ENCODE measurements at places on chromosomes 4 and X.

GRCh38 chr4:113146876-113147358 lies 97.5 kb downstream of the ANK2 start:
- peak; percentile 28 for DNase-seq

DNA sequence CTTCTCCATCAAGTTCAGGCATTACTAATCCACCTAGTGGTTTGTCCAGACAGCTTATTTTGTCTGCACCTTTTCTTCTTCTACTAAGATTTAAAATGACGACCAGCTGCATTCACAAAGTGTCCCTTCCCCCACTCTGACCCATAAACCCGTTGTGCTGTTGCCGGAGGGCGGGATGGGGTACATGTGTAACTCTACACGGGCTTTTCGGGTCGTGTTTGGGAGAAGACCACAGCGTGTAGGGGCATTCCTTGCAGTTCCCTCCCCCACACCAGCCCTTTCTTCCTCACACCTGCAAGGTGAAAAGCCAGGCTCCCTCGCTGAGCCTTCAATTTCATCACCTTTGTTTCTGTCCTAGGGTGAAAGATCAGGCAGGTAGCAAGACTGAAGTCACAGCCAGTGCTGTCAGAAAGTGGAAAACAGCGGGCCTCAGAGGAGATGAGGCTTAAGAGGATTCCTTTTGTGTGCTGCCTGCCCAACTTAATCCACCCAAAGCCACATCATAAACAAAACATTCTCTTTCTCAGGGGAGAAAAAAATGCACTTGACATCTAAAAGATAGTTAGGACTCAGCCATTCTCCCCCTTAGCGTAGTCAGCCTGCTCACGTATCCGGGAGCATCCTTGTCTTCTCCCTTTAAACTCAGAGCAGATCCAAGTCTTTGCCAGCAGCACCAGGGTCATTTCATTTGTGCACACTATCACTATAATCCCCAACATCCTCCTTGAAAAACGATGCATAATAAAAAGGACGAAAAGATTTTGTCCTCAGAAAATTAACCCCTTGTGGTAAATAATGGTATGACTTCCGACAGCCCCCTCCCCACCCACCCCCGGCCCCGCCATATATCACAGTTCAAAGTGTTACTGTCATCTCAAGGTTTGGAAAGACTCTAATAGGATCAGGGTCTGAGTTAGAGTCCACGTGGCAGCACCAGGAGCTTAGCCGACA lies 599.0 kb downstream of the RAB28 start:
- DNase-seq, result no peak

DNA sequence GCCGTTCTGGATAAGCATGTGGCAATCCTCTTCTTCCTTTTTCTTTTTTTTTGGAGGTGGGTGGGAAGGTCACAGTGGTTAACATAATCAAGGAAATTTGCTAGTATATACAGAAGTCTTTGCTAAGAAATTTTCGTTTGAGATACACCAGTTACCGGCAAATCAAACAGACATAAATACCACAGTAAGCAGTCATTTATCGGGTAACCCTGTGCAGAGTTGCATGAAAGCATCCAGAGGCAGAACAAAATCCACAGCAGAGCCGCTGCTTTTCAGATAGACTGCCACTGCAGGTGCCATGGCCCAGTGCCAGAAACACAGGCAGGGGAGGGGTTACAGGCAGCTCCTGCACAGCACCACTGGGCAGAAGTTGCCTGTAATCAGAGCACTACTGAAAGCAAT lies 179.1 kb upstream of the MAB21L2 start:
- peak; percentile 36 for DNase-seq

DNA sequence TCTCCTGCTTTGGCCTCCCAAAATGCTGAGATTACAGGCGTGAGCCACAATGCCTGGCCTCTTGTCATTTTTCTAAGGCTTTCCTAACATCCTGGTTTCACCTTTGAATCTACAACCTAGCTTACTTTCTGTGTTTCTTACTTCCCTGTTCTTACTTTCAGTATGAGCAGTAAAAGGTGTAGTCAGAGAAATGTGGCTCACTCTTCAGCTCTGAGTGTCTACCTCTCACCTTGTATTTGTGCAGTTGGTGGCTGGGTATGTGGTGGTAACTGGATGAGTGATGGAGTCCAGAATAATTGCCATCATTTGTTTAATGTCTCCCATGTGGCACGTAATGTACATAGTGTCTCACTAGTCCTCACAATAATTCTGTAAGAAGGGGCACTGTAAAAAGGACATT lies 19.1 kb upstream of the CXCL11 start:
- no peak for DNase-seq

GRCh38 chrX:153853180-153853901 lies 23.0 kb upstream of the PDZD4 start:
- no peak for DNase-seq

DNA sequence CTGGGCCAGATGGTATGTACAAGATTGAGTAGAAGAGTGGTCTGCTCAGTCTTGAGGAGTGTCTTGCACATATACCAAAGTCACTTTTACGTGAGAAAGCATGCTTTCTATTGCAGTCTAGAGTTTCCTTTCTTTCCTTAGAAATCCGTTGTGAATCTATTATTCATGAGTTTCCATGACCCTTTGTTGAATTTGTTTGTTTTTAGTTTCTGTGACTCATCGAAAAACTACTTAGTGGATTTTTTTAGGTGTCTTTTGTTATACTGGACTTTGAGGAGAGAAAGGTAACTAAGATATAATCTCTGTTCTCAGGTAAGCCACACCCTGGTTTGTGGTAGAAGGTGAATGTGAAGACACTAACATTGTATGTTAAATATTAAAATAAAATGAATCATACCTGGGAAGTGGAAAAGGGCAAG lies 23.0 kb downstream of the GALNT7 start:
- DNase-seq, result peak; percentile 50

Data from choroid plexus epithelial cell (primary cell).